ENCODE measurements at places on chromosomes 16 and 17. TPM values are rescaled to one million over a fixed set of nuclear protein-coding genes. Genes with fewer than 3 reads are reported as not detected.

KIF2B gene
- not detected for total RNA-seq

GRCh38 chr17:15273141-15273793 is 8.1 kb upstream of the PMP22 start:
- H3K27ac ChIP-seq, result peak overlapping the region; percentile 18
- peaks cover 12% of the 10 kb centered on the region for H3K4me1 ChIP-seq
- H3K27me3 ChIP-seq, result peaks cover 5% of the 10 kb centered on the region
- H3K4me3 ChIP-seq, result no peak overlapping the region

- no peaks in the 10 kb centered on the region for H3K27me3 ChIP-seq
- no peak for DNase-seq
- H3K4me3 ChIP-seq, result peak overlapping the region; percentile 83
- H3K4me1 ChIP-seq, result peaks cover 15% of the 10 kb centered on the region
- peaks cover 8% of the 10 kb centered on the region for H3K36me3 ChIP-seq
- H3K27ac ChIP-seq, result peak overlapping the region; percentile 98
Observed at GRCh38 chr17:48582750-48583069, 4.6 kb upstream of the HOXB4 start.

- no peak for DNase-seq
- H3K4me1 ChIP-seq, result peaks cover 5% of the 10 kb centered on the region
- no peak overlapping the region for H3K27ac ChIP-seq
- no peak overlapping the region for H3K4me3 ChIP-seq
- H3K36me3 ChIP-seq, result no peaks in the 10 kb centered on the region
Observed at GRCh38 chr16:84294117-84294516, 561 bp upstream of the WFDC1 start.

- no peak overlapping the region for H3K4me3 ChIP-seq
- no peak for DNase-seq
- H3K4me1 ChIP-seq, result no peaks in the 10 kb centered on the region
- no peak overlapping the region for H3K27ac ChIP-seq
Observed at GRCh38 chr17:28446716-28447395, 26.6 kb upstream of the SLC13A2 start.

All from fibroblast of lung (primary cell).